Lung microvascular endothelial cell (primary cell): ENCODE measurements at places on chromosomes 5 and 9. TPM values are rescaled to one million over a fixed set of nuclear protein-coding genes. Genes with fewer than 3 reads are reported as not detected.

GRCh38 chr5:38845526-38846378 lies at the start of gene OSMR:
Gene OSMR (plus strand): TSS chr5:38846012. CDS start chr5:38869045, 23,033 bp downstream.
- peak; percentile 96 for DNase-seq

DNA sequence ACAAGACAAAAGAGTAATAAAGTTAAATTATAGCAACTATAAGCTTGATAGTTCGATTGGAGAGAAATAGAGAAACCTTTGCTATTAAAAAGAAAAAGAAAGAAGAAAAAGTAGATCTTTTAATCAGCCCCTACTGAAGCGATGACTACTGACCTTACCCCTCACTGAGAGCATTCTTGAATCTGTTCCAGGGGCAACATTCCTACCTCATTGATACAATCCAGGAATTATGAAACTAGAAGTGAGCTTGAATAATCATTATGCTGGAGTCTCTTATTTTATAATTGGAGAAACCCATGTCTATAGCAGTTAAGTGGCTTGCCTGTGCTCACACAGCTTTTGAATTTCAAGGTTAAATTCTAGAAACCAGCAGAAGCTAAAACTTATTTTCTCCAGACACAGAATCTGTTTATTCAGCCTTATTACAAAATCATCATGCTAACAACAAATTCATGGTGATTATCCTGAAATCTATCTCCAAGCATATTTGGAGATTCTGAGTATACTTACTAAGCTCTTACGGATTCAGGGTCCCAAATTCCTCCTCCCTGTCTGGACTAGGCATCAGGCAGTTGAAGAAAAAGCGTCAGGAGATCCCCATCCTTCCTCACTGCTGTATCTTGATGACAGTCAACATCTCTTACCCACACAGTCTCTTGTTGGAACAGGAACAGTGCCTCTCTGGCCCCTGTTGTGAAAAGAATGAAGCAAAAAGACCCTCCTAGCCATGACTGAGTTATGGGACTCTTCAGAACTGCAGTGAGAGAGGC lies 547.6 kb upstream of the WWC1 start:
- no peak for DNase-seq

DNA sequence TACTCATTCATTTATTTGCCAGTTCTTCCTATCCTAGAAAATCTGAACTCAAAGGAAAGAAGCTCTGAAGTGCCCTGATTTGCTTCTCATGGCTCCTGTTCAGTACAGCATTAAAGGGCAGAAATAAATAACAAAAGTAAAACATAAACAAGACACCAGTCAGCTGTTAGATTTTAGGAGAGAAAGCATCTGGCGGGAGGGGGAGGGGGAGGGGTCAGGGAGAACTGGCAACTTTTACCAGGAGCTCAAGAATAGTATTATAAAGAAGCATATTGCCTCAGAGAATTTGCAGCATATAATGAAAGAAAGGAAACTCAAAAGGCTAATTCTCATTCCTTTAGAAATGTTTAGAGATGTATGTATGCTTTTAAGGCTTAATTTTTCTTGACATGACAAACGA lies 68.1 kb downstream of the SEMA6A start:
- no peak for DNase-seq

Gene ORM2
- not detected in 2 replicates for total RNA-seq

- DNase-seq, result peak; percentile 83
These were observed 24.9 kb downstream of the PCDHGC5 start for GRCh38 chr5:141513627-141514329.

GRCh38 chr5:102226321-102226720 lies 69.8 kb downstream of the SLCO4C1 start:
- DNase-seq, result no peak

DNA sequence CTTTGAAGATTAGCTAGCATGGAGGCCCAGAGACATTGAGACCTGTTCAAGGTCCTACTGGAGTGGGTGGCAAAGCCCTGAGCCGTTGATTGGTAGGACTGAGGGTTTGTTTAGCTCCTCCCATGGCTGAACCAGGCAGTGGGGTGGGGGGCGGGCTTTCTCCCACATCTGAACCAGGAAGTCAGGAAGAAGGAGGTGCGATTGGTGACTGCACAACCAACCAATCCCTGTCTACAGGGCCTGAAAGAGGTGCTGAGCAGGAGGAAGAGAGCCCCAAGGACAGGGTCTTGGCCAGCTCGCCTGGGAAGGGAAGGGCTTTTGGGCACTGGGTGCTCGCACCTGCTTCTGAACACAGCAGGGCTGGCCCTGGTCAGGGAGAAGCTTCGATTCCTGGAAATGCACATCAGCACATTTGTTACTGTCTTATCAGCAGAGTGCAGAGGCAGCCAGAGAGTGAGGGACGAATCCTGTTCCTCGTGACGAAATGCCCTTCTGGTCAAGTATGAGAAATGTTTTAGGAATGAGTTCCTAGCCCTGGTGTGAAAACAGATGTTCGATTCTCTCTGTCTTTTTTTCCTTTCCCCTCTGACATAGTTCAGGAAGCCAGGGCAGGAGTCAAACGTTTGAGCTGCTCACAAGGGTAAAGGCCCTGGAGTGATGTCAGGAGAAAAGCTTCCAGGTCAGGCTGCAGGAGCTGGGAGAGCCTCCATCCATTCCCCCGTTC lies 294.8 kb upstream of the KLF4 start:
- DNase-seq, result peak; percentile 26

Gene NRG2
- total RNA-seq, result 0.20 and 0.44 TPM in 2 replicates

Gene SLC23A1
- not detected in 2 replicates for total RNA-seq

DNA sequence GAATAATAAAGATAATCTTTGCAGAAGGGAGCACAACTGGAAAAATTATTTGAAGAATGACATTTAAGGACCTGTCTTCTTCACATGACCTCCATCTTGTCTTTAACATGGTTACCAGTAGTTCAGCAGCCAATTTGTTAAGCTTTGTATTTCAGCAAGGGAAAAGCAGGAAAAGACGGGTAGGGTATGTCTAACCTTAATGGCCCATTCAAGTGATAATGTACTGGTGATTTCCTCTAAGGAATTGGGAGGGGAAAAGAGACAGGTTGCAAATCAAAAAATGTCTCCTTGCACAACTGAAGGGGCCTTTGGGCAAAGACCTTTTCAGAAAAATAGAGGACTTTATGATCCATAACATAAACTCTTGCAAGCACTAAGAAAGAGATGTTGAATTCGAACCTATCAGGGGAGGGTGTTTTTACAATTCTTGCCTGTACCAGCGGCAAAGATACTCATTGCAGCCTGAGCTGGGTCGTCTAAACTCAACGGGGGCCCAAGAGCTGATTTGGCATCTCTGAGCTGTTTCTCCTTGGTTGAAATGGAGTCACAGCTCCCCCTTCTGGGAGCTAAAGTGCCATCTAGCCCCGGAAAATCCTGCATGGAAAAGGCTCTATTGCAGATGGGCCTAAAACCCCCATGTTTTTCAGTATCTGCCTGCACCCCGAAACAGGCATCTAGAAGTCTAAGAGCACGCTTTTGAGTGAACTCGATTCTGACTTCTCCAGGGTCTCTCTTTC lies 3.8 kb downstream of the BRINP1 start:
- peak; percentile 59 for DNase-seq

DNA sequence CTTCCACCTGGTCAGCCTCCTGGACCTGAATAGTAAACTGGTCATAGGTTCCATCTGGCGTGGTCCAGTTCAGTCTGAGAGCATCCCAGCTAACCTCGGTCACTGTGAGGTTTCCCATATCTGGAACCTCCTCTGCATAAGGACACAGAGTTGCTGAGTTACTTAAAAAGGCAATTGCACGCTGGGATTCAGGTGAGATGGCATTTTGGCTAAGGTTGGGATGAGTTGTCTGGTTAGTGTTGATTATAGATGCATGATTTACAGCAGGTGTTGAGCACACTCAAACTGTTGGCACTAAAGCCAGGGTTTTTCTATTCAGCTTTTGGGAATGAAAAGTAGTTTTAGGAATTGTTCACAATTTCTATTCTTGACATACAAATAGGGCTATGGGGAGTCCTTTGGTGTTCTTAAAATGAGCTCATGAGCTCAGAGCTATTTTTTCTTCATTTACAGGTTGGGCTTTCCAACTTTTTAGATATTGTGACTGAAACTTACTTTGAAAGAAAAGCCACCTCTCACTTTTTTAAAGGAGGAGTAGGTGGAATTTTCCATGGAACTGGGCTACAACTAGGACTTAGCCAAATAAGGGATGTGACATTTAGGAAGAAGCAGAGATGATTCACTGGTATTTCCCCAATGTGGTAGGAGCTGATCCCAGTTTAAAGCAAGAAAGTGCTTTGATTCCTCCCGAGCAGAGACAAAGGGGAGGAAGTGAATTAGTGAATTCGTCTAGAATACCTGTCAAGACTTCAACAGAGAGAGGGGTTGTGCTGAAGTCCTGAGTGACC lies 54.7 kb downstream of the TNC start:
- DNase-seq, result no peak

- DNase-seq, result no peak
These were observed 1.1 kb upstream of the CXXC5 start for GRCh38 chr5:139646912-139647505.

DNA sequence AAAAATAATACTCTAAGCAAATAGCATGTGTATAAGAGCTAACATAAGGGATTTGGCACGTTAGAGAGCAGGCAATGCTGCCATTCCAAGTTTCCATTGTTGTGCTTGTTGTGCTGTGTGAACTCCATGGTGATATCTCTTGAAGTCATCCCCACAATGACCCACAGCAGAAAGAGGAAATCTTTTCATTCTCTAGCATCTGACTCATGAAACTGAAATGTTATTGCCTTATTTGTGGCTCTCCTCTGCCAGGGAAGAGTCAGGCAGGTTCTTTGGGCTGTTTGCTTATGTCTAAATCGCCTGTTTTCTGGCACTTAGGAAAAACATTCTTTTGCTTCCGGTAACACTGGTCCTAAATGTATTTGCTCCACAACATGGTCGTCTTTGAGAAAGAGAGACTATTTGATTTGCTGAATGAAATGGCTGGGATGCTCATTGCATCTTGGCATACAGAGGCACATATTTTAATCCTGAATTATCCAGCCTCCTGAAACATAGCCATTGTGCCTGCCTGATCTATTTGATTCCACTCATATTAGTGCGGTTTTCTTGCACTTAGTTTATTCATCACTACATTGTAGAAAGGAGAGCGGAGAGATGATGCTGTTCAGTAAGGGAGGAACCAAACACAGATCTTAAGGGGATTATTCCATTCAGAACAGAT lies 188.8 kb downstream of the CSNK1G3 start:
- DNase-seq, result peak; percentile 95

GRCh38 chr5:56686337-56687195 lies 128.8 kb upstream of the MAP3K1 start:
- DNase-seq, result no peak

- DNase-seq, result no peak
These were observed 27.3 kb downstream of the GIN1 start for GRCh38 chr5:103092676-103093075.

Gene GOLM1
- 15.9 and 29.9 TPM in 2 replicates for total RNA-seq

Gene CD14
- 1.1 and 2.8 TPM in 2 replicates for total RNA-seq

Gene SHOC1
- not detected in 2 replicates for total RNA-seq

Gene GFI1B
- total RNA-seq, result not detected in 2 replicates

DNA sequence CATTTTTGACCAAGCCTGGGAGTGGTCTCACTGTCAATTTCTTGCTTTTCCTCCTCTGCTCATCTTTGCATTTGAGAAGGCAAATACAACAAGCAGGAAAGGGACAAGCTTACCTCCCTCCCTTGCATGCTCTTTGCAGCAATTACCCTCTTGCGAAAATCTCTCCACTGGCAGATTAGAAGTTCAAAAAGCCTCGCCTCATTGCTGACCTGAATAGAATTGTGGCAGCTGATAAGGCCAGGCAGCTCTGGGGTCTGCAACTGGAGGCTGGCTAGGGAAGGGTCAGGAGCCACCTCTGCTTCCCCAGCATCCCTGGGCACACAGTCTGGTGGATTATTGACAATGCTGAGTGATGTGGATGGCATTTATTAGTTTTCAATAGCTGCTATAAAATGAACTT lies 362.3 kb upstream of the KIF2A start:
- DNase-seq, result no peak

DNA sequence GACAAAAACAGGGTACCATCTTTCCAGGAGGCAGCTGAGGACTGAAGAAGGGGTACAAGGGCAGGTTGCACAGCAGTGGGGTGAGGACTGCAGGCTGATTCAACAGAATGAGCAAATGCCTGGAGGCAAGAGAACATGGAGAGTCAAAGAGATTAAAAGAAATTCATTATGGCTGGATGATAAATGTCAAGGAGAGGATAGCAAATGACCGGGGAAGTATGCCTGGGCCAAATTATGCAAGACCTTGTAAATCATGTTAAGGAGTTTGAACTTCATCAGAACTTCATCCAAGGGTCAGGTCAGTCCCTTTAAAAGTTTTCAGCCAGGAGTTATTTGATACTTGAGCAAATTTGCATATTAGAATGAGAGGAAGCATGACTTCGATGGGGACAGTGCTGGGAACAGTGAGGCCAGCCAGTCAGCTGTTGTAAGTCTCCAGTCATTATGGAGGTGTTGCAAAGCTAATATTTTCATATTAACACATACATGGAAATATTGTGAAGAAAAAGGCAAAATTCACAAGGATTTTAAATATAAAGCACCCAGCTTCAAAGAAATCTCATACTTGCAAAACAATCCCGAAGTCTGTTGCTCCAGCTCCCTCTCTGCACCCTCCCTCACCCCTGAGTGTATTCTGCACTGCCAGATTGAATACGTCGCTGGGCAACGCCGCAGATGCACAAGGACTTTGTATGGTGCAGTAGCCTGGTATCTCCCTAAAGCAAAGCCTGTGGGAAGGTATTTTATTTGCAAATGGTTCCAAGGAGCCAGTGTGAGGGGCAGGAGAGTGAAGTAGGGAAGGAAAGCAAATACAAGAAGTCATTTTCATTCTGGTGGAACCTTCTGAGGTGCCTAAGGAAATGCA lies 509.8 kb upstream of the TLE4 start:
- no peak for DNase-seq

DNA sequence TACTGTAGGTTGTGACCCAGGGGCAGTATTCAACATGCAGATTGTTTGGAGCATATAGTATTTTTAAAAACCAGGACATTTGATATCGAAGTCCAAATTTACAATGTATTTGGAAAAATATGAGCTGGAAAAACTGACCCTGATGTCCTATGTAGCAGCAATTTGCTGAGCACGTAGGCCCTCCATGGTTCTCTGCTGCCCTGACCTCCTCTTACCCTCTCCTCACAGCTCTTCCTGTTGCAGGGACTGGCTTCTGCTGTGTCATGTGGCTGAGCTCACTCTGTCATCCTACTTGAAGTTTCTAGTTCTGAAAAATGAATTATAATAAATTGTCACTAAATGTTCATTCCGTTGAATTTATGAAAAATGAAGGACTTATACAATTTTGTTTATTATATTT lies 4.1 kb upstream of the ASPN start:
- DNase-seq, result peak; percentile 41

DNA sequence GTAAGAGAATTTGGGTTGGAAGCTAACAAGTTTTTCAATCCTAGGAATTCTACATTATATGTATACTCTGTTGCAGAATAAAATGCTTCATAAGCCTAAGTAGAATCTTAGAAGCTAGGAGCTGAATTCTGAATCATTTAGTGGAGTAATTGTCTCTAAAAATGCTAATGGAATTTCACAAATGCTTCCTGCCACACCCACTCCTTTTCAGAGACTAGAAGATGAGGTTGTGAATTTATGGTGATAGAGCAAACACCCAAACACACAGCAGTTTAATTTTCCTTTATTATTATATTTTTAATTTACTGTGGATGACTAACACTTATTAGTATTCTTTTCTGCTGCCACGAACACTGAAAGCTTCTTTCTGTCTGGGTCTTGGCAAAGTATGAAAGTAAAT lies 208.0 kb upstream of the PDE4D start:
- DNase-seq, result no peak
